Uterus (tissue), 4 donors: ENCODE measurements at places on chromosomes 1 and 21. TPM values are rescaled to one million over a fixed set of nuclear protein-coding genes. Genes with fewer than 3 reads are reported as not detected.

- no peak for DNase-seq
Observed at GRCh38 chr1:182784556-182785171, 4.9 kb upstream of the NPL start.

GRCh38 chr1:242524571-242525359, at the start of gene PLD5:
PLD5 (minus strand) TSS chr1:242524697.
- DNase-seq = peak; percentile 35

DNA sequence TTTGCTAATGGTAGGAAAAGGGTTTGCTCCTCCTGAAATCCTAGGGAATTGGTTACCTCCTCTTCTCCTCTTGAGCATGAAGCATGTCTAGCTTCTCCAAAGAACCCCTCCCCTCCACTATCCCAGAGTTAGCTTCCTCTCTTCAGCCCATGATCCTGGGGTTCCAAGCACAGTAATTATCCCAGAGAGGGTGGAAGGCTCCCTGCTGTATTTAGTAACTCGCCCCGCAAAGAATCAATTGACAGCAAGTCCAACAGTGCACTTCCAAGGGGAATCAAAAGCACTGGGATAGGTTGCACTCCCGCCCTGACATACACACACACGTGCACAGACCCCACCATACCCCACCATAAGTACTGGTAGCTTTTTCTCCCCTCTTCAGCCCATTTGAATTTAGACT, 3.1 kb downstream of the S100A8 start:
- DNase-seq = no peak

- DNase-seq = peak; percentile 74
Observed at GRCh38 chr1:27357281-27358037, 9.3 kb downstream of the MAP3K6 start.

DNA sequence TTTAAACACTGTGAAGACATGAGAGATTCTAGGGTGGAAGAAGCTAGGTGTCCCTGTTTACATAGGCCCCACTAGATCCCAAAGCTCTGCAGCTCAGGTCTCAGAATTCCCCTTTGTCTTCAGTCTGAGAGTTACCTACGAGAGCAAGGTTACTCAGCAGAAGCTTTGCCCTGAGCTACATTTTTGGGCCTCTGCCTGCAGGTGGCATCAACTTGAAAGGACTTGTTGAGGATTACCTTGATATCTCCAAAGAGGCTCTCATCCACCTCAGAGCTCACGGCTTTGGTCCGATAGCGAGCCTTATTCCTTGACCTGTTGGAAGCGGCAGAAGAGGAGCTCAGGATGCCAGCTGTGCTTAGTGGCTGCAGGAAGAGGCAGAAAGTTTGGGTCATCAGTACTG, 7.0 kb downstream of the CFAP45 start:
- DNase-seq = no peak

GRCh38 chr1:66503841-66504470, 30.0 kb upstream of the SGIP1 start:
- peak; percentile 14 for DNase-seq

- peak; percentile 40 for DNase-seq
Observed at GRCh38 chr1:235902677-235903542, 36.2 kb upstream of the LYST start.

DNA sequence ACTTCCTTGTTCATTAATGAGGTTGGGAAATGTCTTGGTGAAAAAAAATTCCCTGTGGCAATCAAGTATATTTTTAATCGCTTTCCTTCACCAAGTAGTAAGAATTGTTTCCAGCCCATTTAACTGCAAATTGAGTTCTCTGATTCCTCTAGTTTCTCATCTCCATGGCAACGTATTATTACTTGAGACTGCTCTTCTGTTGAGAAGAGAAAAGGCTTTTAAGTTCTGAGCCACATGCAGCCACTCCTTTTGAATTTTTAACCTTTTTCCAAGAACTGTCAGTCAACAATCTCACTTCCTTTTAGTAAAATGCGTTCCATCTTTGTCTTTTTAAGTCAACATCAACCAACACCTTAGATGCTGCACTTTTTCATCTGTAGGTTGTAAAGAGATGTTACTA, 75.7 kb upstream of the KIAA1614 start:
- DNase-seq = no peak

DNA sequence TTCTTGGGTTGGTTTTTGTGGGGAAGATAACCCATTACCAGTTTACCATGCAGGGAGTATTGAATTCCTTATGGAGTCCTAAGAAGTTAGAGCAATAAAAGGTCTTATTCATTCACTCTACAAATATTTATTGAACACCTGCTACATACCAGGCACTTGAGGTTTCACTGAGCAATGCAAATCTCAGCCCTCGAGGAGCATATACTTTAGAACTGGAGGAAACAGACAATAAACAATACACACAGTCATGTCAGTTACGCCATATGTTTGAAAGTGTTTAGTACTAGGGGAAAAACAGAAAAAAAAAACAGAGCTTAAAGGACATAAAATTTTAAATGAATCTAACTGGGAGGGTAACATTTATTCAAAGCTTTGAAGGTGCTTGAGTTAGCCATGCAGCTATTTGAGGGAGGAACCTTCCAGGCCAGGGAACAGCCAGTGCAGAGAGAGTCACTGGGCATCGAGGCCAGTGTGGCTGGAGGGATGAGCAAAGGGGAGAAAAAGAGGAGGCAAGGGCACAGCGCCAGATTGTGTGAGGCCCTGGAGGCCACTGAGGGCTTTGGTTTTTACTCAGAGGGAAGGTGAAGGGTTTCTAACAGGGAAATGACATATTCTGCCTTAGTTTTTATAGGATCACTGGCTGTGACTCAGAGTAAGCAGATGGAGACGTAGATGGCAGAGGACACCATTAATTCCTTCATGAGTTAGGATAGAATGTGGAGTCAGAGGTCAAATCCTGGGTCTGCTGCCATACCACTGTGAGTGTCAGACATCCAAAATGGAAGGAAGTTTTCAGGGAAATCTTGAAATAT, 32.7 kb downstream of the C1orf21 start:
- DNase-seq = no peak

GRCh38 chr21:38291874-38292273, 35.1 kb downstream of the KCNJ15 start:
- no peak for DNase-seq

DNA sequence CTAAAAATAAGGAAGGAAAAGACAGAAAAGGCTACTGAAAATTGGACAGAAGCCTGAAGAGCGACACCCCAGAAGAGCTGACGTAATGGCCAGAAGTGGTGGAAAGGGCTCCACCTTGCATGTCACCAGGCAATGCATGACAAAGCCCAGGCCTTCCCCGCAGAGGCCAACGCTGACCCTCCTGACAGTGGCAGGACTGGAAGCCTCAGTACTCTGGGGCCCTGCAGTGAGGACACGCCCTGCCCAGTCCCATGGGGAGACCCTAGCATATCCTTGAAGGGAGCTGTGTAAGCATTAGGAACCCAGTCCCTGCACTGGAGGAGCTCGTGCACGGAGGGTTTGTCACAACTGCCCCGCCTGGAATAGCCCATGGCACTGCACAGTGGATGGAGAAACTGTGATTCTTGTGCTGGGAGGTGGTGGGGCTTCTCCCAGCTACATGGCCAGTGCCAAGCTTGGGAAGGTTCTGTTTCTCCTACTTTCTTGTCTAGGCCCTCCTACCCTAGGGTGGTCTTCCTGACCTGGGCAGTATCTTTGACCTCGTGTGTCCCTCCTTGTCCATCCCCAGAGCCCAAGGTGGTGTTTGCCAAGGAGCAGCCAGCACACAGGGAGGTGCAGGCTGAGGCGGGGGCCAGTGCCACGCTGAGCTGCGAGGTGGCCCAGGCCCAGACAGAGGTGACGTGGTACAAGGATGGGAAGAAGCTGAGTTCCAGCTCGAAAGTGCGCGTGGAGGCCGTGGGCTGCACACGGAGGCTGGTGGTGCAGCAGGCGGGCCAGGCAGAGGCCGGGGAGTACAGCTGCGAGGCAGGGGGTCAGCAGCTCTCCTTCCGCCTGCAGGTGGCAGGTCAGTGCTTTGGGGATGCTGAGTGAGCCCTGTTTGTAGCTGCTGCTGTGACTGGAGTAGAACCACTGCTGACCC, 60.4 kb downstream of the OBSCN start:
- DNase-seq = no peak

- no peak for DNase-seq
Observed at GRCh38 chr1:201999625-202000238, 10.7 kb upstream of the ELF3 start.

GRCh38 chr21:14526836-14527695, 19.0 kb downstream of the SAMSN1 start:
- no peak for DNase-seq

- no peak for DNase-seq
Observed at GRCh38 chr1:36737767-36738166, 255.1 kb upstream of the CSF3R start.

MPZ gene
- 10.7 TPM for total RNA-seq

PPIAL4G gene
- total RNA-seq = 0.12 TPM

CCDC185 gene
- total RNA-seq = not detected

FAM177B gene
- total RNA-seq = not detected

LRRC53 gene
- not detected for total RNA-seq

UTS2 gene
- total RNA-seq = not detected

HSPA13 gene
- 34.3 TPM for total RNA-seq

C1QTNF12 gene
- total RNA-seq = not detected
